ENCODE measurements at places on chromosomes 3 and 15.

- no peak for DNase-seq
These were observed 264.0 kb upstream of the CRBN start for GRCh38 chr3:3443482-3443881.

DNA sequence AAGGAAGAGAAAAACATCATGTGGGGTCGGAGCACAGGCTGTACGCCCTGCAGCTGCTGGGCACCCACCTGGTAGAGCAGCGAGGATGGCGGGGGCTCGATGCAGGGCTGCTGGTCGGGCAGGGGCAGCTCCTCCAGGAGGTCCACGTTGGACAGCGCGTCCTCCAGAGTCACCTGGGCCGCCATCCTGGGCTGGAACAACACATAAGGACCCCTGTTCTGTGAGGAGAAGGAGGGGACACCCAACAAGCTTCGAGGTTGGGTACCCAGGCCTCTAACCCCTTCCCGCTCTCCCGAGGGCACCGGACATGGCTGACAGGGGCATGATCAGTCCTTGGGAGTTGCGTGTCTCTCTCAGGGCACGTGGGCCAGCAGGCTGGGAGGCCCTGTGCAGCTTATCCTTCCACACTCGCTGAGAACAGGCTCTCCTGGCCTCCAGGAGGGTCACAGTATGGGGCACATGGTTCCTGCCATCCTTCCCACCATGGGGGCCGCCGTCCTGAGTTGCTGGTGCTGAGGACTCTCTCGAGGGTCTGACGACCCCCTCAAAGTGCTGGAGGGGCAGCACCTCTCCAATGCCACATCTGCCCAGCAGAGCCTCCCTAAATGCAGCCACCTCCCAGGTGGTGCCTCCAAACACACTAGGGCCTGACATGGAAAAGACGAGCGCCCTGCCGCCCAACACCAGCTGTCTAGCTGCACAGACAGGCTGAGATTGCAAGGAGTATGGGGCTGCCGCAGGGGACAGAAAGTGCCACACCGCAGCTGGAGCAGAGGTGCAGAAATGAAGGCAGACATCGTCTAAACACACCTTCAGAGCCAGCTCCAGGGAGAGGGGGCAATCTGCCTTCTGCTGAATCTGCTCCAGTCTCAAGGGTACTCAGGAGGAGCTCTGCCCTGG lies 32.8 kb downstream of the CYFIP1 start:
- no peak for DNase-seq

DNA sequence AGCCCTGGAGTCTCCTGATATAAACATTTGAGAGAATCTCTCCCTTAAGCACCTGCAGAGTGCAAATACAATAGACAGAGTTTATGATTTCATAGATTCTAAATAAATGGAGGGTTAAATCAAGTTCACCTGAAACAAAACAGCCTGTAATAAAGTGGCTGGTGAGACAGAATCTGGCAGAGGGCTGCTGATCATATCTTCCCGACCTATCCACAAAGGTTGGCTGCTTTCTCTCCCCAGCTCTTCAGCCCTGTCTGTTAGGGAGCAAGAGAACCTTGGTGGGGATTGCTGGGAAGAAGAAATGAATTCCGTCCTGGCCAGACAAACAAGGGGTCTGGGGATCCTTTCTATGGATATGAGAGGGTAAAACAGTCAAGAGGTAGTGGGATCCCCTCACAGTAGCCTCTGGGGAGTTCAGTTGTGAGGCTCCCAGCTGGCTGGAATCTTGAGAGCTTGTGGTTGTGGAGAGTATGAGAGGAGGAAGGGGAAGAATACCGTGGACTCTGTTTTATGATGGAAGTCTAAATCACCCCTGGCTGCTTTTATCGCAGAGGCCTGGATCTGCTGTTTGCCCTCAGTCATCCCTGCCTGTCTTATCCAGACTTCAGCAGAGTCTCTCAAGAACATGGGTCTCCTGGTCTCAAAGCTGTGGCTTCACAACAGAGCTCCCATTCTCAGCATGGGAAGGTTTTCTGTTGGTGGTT lies 451.3 kb downstream of the NTRK3 start:
- no peak for DNase-seq

DNA sequence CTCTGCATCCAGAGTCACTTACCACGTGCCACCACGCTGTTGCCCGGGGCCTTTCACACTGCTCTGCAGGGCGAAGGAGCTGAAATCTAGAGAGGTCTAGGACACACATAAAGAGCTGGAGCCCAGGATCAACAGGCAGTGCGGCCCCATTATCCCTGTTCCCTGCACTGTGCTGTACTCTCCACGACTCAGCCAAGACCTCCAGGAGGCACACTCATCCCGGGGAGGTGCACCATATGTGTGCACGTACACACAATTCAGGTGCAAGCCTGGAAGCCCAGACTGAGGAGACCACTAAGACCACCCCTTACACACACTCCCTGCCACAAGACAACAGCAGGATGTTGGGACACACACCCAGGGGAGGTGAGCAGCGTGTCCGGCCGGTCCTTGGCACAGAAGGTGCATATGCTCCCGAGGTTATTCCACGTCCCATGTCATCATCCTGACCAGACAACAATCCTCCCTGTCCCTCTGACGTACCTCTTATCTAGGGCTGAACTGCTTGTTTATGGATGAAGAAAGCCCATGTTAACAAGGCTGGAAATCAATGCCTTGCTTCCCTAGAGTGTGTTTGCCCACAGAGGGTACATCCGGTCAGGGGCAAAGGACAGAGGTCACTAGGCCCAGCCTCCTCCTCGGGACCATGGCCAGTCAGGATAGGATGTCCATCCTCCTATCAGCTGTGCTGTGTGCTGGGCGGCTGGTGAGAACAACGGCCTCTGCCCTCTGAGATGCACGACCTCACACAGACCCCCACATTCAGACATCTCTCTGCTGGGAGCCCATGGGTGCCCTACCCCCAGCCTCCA lies 16.1 kb downstream of the KLF15 start:
- DNase-seq, result peak; percentile 47

GRCh38 chr3:20394243-20394642 lies 208.2 kb upstream of the SGO1 start:
- no peak for DNase-seq

- no peak for DNase-seq
These were observed at the start of gene RARRES1 for GRCh38 chr3:158731938-158732855. RARRES1 (minus strand) TSS chr3:158732457; CDS start chr3:158732415, 42 bp downstream.

- DNase-seq, result no peak
These were observed 99.7 kb upstream of the LRRC3B start for GRCh38 chr3:26522919-26523318.

GRCh38 chr3:120449251-120449650 lies 1.5 kb downstream of the FSTL1 start:
- DNase-seq, result no peak

DNA sequence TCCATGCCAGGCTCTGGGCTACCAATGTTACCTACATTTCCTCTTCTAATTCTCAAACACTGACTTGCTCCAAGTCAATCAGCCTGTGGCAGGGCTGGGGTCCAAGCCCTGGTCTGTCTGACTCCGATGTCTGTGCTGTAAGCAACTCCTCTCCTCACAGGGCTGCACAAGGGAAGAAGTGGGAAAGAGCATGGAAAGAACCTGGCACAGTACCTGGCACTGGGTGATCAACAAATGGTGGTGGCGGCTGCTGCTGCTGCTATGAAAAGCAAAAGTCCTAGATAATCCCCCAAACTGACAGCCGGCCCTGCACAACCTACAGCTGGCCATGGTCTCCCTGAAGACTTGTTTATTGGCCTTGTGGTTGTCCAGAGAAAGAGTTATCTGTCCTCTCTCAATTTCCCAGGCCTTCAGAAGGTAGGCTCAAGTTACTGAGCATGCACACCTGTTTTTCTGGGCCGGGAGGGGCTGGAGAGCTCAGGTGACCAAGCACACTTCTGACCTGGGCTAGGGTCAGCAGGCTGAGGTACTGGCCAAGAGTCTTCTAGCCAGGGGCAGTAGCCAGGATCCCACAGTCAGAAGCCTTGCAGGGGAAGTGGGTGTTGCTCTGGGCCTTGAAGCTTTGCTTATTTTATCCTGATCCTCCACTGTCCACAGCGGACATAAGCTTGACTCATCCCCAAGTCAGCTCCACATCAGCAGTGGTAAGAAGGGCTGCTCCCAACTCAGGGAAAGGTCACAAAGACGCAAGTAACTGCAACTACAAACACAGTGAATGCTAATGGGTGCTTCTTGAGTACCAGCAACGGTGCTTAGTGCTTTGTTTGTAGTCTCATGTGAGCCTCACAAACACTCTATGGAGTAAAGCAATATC lies 35.3 kb upstream of the KY start:
- DNase-seq, result no peak

DNA sequence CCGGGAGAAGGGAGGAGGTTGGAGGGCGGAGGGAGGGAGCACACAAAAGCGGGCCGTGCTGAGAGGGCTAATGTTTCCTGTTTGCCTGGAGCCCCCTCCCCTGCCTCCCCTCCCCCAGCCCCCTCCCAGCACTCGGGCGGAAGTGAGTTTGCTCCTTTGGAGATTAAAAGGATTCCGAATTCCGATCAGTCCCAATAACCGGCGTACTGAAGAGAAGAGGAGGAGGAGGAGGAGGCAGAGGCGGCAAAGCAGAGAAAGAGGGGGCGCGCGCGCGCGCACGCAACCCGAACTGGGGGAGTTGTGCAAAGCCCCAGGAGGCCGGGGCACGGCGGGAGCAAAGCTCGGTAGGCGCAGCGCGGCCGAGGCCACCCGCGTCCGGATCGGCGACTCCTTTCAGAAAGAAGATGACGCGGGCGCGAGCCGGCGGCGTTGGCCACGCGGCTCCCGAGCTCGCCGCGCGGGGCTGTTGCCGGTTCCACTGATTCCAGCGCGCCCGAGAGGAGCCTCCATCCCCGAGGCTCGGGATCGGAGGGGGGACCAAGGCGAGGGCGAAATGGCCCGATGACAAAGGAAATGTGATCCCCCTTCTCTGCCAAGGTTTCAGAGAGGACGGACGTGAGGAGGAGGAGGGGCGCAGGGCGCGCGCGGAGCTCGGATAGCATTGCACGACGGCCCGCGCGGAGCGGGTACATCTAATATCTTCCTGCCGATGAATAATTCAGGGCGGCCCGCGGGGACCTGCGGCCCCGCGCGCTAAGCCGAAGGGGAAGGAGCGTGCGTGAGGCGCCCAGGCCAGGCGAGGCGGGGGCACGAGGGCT lies 1.1 kb upstream of the TRIM71 start:
- peak; percentile 95 for DNase-seq

Data from HepG2 (cell line).